Smooth muscle cell of the umbilical artery (primary cell): ENCODE measurements at places on chromosomes 4 and X. TPM values are rescaled to one million over a fixed set of nuclear protein-coding genes. Genes with fewer than 3 reads are reported as not detected.

MAGED4 gene
- total RNA-seq: 53.1 and 89.1 TPM in 2 replicates

HPGD gene
- 0.30 and 0.51 TPM in 2 replicates for total RNA-seq

SH3TC1 gene
- total RNA-seq: 5.1 and 5.3 TPM in 2 replicates

FGF5 gene
- total RNA-seq: 3.9 and 33.6 TPM in 2 replicates

NSUN7 gene
- total RNA-seq: 0.30 TPM in 1 of 2 replicates, not detected in the other

SPANXC gene
- not detected in 2 replicates for total RNA-seq

TMPRSS11D gene
- not detected in 2 replicates for total RNA-seq

SFRP2 gene
- not detected in 2 replicates for total RNA-seq

KCNE5 gene
- 0.30 and 0.55 TPM in 2 replicates for total RNA-seq

FRG1 gene
- 19.0 and 25.2 TPM in 2 replicates for total RNA-seq

TAB3 gene
- total RNA-seq: 12.2 and 18.4 TPM in 2 replicates

PACRGL gene
- total RNA-seq: 23.5 and 31.4 TPM in 2 replicates

BEX1 gene
- total RNA-seq: 0.89 and 3.8 TPM in 2 replicates

MAOA gene
- total RNA-seq: 2.1 and 3.9 TPM in 2 replicates

CTAG1A gene
- not detected in 2 replicates for total RNA-seq

JCHAIN gene
- 1.2 TPM in 1 of 2 replicates, not detected in the other for total RNA-seq

NPY2R gene
- not detected in 2 replicates for total RNA-seq

SPATA18 gene
- total RNA-seq: 23.2 and 25.4 TPM in 2 replicates

TRIM61 gene
- 3.0 and 6.8 TPM in 2 replicates for total RNA-seq

NPNT gene
- total RNA-seq: 0.14 and 0.30 TPM in 2 replicates

DCX gene
- not detected in 2 replicates for total RNA-seq

ZNF732 gene
- total RNA-seq: 0.30 and 0.32 TPM in 2 replicates

AWAT2 gene
- total RNA-seq: not detected in 2 replicates

SERTM2 gene
- total RNA-seq: 0.05 and 1.5 TPM in 2 replicates

FOXR2 gene
- not detected in 2 replicates for total RNA-seq

UGDH gene
- 238 and 258 TPM in 2 replicates for total RNA-seq

KLHL15 gene
- 8.6 and 8.8 TPM in 2 replicates for total RNA-seq

DDIT4L gene
- total RNA-seq: 2.6 and 2.7 TPM in 2 replicates

ADGRL3 gene
- total RNA-seq: 0.30 and 0.32 TPM in 2 replicates

C4orf51 gene
- not detected in 2 replicates for total RNA-seq

HMX1 gene
- not detected in 2 replicates for total RNA-seq

UGT2B10 gene
- total RNA-seq: not detected in 2 replicates

PNCK gene
- 0.59 and 0.92 TPM in 2 replicates for total RNA-seq

MND1 gene
- total RNA-seq: 1.8 and 3.0 TPM in 2 replicates

P2RY4 gene
- 0.14 TPM in 1 of 2 replicates, not detected in the other for total RNA-seq

GRPR gene
- total RNA-seq: under 0.01 and 0.05 TPM in 2 replicates

STATH gene
- not detected in 2 replicates for total RNA-seq

PPARGC1A gene
- 0.05 TPM in 1 of 2 replicates, not detected in the other for total RNA-seq

SLC34A2 gene
- not detected in 2 replicates for total RNA-seq

TRPC5OS gene
- not detected in 2 replicates for total RNA-seq

FRMPD4 gene
- total RNA-seq: 0.59 and 1.3 TPM in 2 replicates

CORIN gene
- 0.23 TPM in 1 of 2 replicates, not detected in the other for total RNA-seq

LARP7 gene
- 25.2 and 26.0 TPM in 2 replicates for total RNA-seq

WDR17 gene
- total RNA-seq: 2.0 and 2.7 TPM in 2 replicates

GPRASP2 gene
- total RNA-seq: 20.1 and 25.5 TPM in 2 replicates

USP17L29 gene
- total RNA-seq: not detected in 2 replicates

RBMXL3 gene
- total RNA-seq: not detected in 2 replicates

MAGEA1 gene
- total RNA-seq: not detected in 2 replicates

SPIN2A gene
- total RNA-seq: 0.23 and 0.30 TPM in 2 replicates

MCF2 gene
- 0.09 TPM in 1 of 2 replicates, not detected in the other for total RNA-seq
